ENCODE measurements at places on chromosomes 12 and 14. TPM values are rescaled to one million over a fixed set of nuclear protein-coding genes. Genes with fewer than 3 reads are reported as not detected.
A peak's percentile ranks its signal among the peaks of the same experiment; 100 is the strongest.

DNA sequence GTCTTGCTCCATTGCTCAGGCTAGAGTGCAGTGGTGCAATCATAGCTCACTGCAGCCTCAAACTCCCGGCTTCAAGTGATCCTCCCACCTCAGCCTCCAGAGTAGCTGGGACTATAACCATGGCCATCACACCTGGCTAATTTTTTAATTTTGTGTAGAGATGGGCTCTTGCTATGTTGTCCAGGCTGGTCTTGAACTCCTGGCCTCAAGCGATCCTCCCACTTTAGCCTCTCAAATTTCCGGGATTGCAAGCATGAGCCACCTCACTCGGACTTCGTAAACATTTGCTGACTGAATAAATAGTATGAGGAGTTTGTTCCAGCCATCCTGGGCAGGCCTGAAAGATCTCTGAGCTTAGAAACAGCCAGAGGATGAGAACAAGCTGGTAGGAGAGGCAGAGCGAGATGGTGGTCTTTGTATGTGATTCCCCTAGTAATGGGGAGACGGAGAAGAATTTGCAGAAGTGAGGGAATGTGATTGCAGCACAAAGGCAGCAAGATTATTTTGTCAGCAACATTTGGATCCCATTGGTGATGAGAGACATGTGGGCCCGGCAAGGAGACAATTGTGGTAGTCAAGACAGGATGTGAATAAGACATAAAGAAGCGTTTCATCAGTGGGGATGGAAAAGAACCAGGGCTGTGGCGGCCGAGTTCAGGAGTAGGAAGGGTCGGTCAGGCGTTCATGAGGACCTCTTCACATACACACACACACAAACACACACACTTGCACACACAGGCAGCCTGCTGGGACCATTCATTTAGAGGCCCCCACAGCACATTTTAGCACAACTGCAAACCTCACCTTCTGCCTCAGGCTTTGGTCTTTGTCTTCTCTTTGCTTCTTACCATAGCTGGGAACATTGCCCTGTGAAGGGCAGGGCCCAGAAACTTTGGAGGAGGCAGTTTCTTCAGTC lies 155.5 kb downstream of the ZFP36L1 start:
- H3K4me3 ChIP-seq = no peak overlapping the region
- no peaks in the 10 kb centered on the region for H3K27me3 ChIP-seq
- H3K36me3 ChIP-seq = peaks cover 1% of the 10 kb centered on the region
- H3K27ac ChIP-seq = no peak overlapping the region
- DNase-seq = no peak

DNA sequence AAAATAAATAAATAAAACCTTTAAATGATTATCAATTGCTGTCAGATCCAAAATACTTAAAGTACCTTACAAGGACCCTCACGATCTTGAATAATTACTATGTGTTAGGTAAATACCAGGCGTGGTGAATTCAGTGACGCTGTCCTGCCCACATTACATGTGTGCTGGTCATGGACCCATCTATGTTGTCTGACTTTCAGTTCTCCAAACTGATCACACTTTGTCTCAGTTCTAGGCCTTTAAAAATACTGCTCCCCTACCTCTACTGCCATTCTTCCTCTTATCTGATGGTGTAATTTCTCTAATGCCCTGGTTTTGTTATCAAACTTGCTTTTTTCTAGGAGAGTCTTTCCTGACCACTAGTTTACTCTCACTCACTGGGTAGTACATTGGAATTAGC lies 520.7 kb downstream of the TRHDE start:
- H3K27me3 ChIP-seq = no peaks in the 10 kb centered on the region
- H3K4me1 ChIP-seq = no peaks in the 10 kb centered on the region
- H3K4me3 ChIP-seq = no peak overlapping the region
- H3K27ac ChIP-seq = no peak overlapping the region
- no peak for DNase-seq

- peaks cover 2% of the 10 kb centered on the region for H3K27me3 ChIP-seq
- H3K36me3 ChIP-seq = peaks cover 3% of the 10 kb centered on the region
- no peak for DNase-seq
- no peaks in the 10 kb centered on the region for H3K4me1 ChIP-seq
- no peak overlapping the region for H3K27ac ChIP-seq
- no peak overlapping the region for H3K4me3 ChIP-seq
Observed at GRCh38 chr14:89866458-89866857, 88.1 kb downstream of the EFCAB11 start.

DNA sequence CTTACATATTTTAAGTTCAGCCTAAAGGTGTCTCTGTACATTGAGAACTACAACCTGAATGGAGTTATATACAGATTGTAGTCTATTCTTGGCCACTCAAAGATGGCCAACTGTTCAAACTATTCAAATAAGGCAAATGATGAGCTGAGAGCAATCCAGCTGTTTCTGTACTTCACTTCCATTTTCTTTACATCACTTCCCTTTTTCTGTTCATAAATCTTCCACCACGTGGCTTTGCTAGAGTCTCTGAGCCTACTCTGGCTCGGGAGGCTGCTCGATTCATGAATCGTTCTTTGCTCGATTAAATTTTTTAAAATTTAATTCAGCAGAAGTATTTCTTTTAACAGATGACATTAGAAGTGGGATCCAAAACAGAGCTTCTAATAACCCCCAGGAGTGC lies 879.7 kb downstream of the GALC start:
- H3K36me3 ChIP-seq = no peaks in the 10 kb centered on the region
- H3K4me3 ChIP-seq = no peak overlapping the region
- no peak for DNase-seq

DNA sequence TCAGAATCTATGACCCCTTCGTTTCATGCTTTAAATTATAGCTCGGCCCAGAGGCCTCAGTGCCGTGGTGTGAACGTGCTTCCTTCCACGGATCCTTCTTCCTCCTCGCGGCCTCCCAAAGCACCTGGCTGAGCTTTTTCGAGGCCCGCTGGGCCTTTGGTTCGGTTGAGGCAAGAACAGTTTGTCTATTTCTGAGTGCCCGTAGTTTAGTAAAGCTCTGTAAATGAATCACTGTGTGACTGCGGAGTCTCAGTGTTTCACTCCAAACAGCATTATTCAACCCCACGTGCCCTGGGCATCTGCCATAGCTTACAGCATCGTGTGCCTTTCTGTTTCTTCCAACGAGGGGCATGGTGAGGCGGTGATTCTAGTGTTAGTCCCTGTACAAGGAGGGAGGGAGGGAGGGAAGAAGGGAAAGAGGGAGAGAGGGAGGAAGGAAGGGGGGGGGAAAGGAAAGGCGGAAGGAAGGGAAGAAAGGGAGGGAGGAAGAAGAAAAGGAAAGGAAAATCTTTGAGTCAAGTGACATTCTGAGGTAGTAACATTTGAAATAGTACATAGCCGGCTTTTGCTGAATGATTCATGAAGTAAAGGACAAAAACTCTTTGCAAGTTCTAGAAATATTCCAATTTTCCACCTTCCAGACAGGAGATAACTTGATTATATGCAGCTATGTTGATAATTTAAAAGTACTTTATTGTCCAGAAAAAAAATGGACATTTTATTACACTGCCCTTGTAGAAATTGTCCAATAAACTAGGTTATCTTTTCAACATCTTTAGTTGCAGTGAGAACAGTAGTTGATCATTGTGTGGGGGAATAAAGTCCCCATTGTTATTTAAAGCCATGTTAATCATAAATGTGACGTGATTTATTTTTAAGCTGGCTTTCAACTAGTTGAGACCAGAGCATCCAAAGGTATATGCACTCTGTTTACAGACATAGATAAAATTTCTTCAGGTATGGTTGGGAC lies 1.2 kb upstream of the TRIM9 start:
- peaks cover 10% of the 10 kb centered on the region for H3K4me1 ChIP-seq
- peaks cover 29% of the 10 kb centered on the region for H3K27me3 ChIP-seq
- peak overlapping the region; percentile 81 for H3K4me3 ChIP-seq
- no peaks in the 10 kb centered on the region for H3K36me3 ChIP-seq
- peak; percentile 33 for DNase-seq

DNA sequence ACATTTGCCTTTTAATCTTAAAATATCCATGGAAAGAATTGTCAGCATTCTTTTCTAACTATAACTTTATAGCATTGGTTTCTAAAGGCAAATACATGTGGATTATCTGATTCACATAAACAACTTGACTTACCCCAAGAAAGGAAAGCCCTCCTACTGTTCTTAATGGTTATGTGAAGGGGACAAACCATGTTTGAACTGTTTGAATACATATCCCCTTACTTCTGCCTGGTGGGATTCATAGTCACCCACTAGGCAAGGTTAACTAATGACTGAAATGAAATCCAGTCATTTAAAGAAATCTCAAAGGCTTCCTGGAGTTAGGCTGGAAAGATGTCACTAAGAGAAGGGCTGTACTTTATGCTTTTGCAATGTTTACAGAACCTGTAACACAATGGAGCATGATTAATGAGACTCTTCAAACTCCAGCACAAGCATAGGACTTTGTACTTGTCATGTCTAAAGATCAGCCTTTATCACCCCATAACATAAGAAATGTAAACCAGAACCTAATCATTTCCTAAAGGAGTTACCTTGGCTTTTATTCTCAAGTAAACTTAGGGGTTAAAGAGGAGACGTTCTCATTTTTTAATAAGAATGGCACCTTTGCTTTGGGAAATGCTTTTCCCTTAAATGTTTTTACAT lies 10.2 kb upstream of the FLRT2 start:
- no peak overlapping the region for H3K27ac ChIP-seq
- H3K4me3 ChIP-seq = no peak overlapping the region
- no peaks in the 10 kb centered on the region for H3K36me3 ChIP-seq
- H3K27me3 ChIP-seq = no peaks in the 10 kb centered on the region
- H3K4me1 ChIP-seq = no peaks in the 10 kb centered on the region

DNA sequence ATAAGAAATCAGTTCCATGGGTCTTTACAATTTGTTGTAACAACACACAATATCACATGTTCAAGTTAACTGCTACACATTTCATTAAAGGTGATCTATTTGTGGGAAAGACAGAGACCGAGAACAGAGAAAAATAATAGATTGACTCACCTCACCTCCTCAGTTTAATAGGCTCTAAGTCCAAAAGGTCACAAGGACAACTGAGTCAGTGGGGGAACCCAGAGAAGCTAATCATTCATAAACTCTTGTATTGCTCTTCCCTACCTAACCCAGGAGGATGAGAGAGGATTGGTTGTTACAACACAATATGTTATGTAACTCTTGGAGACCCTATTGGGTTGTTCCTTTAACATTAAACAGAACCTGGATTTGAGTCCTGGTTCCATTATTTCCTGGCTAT lies 72.2 kb upstream of the CRY1 start:
- H3K27me3 ChIP-seq = peaks cover 8% of the 10 kb centered on the region
- H3K36me3 ChIP-seq = no peaks in the 10 kb centered on the region
- no peak overlapping the region for H3K27ac ChIP-seq
- DNase-seq = no peak
- no peak overlapping the region for H3K4me3 ChIP-seq
- H3K4me1 ChIP-seq = no peaks in the 10 kb centered on the region

GRCh38 chr14:77830692-77831091 lies 30.8 kb downstream of the ADCK1 start:
- no peak overlapping the region for H3K27ac ChIP-seq
- DNase-seq = no peak
- peaks cover 5% of the 10 kb centered on the region for H3K36me3 ChIP-seq
- H3K4me1 ChIP-seq = no peaks in the 10 kb centered on the region
- H3K4me3 ChIP-seq = no peak overlapping the region
- no peaks in the 10 kb centered on the region for H3K27me3 ChIP-seq

GRCh38 chr14:64983439-64984310 lies 3.0 kb upstream of the FNTB start:
- no peaks in the 10 kb centered on the region for H3K27me3 ChIP-seq
- peak; percentile 39 for DNase-seq
- H3K36me3 ChIP-seq = no peaks in the 10 kb centered on the region
- H3K27ac ChIP-seq = no peak overlapping the region

- H3K4me1 ChIP-seq = peaks cover 53% of the 10 kb centered on the region
- H3K4me3 ChIP-seq = no peak overlapping the region
- H3K36me3 ChIP-seq = no peaks in the 10 kb centered on the region
- no peaks in the 10 kb centered on the region for H3K27me3 ChIP-seq
- no peak for DNase-seq
Observed at GRCh38 chr12:113072136-113072535, 15.6 kb downstream of the DTX1 start.

GRCh38 chr12:28191051-28192048 lies 1.1 kb downstream of the CCDC91 start:
- peak overlapping the region; percentile 99 for H3K27ac ChIP-seq
- peak; percentile 65 for DNase-seq
- peaks cover 22% of the 10 kb centered on the region for H3K36me3 ChIP-seq
- H3K4me3 ChIP-seq = peak overlapping the region; percentile 98
- H3K27me3 ChIP-seq = no peaks in the 10 kb centered on the region

- no peak overlapping the region for H3K4me3 ChIP-seq
- no peaks in the 10 kb centered on the region for H3K36me3 ChIP-seq
- no peaks in the 10 kb centered on the region for H3K27me3 ChIP-seq
- no peak for DNase-seq
- no peak overlapping the region for H3K27ac ChIP-seq
- H3K4me1 ChIP-seq = peaks cover 8% of the 10 kb centered on the region
Observed at GRCh38 chr14:99981806-99982205, 83.4 kb upstream of the EVL start.

DNA sequence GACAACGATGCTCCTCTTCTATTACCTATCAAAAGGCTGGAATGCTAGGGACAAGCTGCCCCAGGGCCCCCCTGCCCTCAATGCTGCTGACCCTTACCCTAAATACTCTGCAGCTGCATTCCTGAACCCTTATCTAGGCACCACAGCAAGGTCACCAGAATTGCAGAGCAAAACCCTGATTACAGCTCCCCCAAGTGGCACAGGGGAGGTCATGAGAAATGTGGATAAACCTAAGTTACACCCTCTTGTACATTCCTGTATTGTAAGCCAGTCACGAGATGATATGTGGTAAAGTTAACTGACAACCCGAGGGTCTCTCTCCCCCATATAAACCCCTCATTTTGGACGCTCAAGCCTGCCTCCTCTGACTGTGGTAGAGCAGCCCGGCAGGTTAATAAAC lies 411.8 kb upstream of the STXBP6 start:
- H3K27me3 ChIP-seq = no peaks in the 10 kb centered on the region
- H3K36me3 ChIP-seq = no peaks in the 10 kb centered on the region
- no peak overlapping the region for H3K4me3 ChIP-seq
- no peaks in the 10 kb centered on the region for H3K4me1 ChIP-seq
- no peak overlapping the region for H3K27ac ChIP-seq
- no peak for DNase-seq

GRCh38 chr14:59004012-59004411 lies 184.5 kb upstream of the DAAM1 start:
- H3K4me1 ChIP-seq = no peaks in the 10 kb centered on the region
- H3K36me3 ChIP-seq = peaks cover 1% of the 10 kb centered on the region
- H3K27ac ChIP-seq = no peak overlapping the region

- H3K4me3 ChIP-seq = no peak overlapping the region
- H3K27ac ChIP-seq = no peak overlapping the region
- DNase-seq = no peak
- no peaks in the 10 kb centered on the region for H3K27me3 ChIP-seq
Observed at GRCh38 chr14:56687123-56687522, 107.5 kb downstream of the TMEM260 start.

- DNase-seq = no peak
- H3K27ac ChIP-seq = peak overlapping the region; percentile 26
- no peak overlapping the region for H3K4me3 ChIP-seq
- peaks cover 28% of the 10 kb centered on the region for H3K4me1 ChIP-seq
- H3K36me3 ChIP-seq = peaks cover 51% of the 10 kb centered on the region
- H3K27me3 ChIP-seq = no peaks in the 10 kb centered on the region
Observed at GRCh38 chr12:109951751-109952150, 44.4 kb downstream of the GIT2 start.

GRCh38 chr12:3231399-3231876 lies 154.3 kb downstream of the TSPAN9 start:
- H3K4me3 ChIP-seq = no peak overlapping the region
- no peaks in the 10 kb centered on the region for H3K36me3 ChIP-seq
- H3K4me1 ChIP-seq = no peaks in the 10 kb centered on the region
- H3K27ac ChIP-seq = no peak overlapping the region

The NEK9 gene
- 56.4 TPM for total RNA-seq

The TRIAP1 gene
- total RNA-seq = 34.6 TPM

The LRTM2 gene
- total RNA-seq = not detected

The KRT5 gene
- not detected for total RNA-seq

The ACSM4 gene
- total RNA-seq = not detected

The DCN gene
- not detected for total RNA-seq

The CELA1 gene
- total RNA-seq = 0.24 TPM

Measured in activated CD4-positive, alpha-beta memory T cell treated with anti-CD3 and anti-CD28 coated beads for 36 hours (primary cell).